ENCODE measurements at places on chromosomes 4 and X.

DNA sequence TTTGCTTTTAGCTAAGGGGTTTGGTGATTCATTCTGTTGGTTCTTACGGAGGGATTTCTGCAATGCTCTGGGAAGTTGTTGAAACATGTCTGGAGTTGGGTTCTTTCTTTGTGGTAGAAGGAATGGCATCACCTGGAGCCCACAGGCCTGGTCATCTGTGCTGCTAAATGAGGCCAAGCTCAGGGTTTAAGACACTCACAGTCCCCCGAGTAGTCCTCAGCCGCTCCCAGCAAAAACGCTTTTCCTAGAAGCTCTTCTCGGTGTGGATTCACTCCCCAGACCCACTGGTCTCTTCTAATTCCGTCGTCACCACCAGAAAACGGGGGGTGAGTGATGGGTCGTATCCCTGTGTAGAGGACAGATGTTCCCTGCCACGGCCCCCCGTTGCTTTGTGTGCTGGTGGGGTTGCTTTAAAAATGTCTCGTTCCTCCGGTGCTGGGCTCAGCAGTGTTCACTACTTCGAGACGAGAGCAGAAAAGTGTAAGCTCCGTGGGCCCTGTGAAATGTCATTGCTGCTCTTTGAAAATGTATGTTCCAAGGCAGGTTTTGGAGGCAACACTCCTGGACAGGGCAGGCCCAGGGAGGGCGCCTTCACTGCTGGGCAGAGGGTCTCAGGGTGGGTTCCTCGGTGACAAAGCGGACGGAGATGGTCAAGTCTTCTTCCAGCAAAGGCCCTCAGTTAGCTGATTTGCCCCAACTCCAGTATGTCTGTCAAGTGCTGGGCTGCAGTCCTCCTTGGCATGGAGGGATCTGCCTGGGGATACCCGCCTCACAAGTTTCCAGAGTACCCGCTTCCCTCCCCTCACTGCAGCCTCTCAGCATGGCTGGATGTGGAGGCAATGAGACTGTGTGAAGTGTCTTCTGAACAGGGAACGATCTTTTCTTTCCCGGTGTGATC lies 37.3 kb downstream of the PSAPL1 start:
- DNase-seq: no peak

- DNase-seq: peak; percentile 4
Measured at GRCh38 chrX:69538321-69538876, 34.3 kb downstream of the NALF2 start.

DNA sequence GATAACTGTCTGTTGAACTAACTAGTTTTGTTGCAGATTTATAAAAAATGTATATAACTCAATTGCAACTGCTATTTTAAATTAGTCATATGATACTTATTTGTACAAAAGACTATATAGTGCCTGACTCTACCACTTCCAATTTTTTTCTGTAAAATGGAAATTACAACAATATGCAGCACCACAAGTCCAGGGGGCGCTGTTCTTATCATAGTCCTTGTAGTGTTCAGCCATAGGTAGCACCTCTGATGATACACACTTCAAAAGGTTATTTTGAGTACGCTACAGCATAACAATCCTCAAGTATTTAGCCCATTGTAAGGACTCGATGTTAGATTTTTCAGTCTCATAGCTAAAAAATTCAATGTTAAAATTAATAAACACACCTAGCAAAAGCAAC lies 174.9 kb downstream of the CORIN start:
- no peak for DNase-seq

GRCh38 chrX:16754019-16754418 lies 32.2 kb upstream of the TXLNG start:
- no peak for DNase-seq

- peak; percentile 5 for DNase-seq
Measured at GRCh38 chr4:165355900-165356300, 22.9 kb upstream of the CPE start.

GRCh38 chrX:34275699-34276098 lies 143.6 kb upstream of the FAM47A start:
- no peak for DNase-seq

- no peak for DNase-seq
Measured at GRCh38 chr4:122959441-122959840, 37.0 kb upstream of the NUDT6 start.

DNA sequence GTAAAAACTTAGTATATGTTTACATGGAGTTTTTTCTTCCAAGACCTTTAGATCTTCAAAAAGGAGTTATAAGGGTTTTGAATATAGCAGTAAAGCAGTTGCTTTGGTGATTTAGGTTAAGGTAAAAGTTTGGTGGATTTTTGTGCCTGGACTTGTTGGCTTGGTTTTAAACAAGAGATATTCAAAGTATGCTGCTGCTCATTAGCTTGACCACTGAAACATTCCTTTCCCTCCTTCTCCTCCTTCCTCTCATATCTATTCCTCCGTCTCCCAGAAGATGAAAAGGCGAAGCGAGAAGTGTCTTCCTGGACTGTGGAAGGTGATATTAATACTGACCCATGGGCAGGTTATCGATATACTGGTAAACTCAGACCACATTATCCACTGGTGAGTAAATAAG lies 38.4 kb downstream of the METAP1 start:
- DNase-seq: no peak

GRCh38 chr4:147049946-147050345 lies 104.3 kb upstream of the TTC29 start:
- DNase-seq: no peak

DNA sequence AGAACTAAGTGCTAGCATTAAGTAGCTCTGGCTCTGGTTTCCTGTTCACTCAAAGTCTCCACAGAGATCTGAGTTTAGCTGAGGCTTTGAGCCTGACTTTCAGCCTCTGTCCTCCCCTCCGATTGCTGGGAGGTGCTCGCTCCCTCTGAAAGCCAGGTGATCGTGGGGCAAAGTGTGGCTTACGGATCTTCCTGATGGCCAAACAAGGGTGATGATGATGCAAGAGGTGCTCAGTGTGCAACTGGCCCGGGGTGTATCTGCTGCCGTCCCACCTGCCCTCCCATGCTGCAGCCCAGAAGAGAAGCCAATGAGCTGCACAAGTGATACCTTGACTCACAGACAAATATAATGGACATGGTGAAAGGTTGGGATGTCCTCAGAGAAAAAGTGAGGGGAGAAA lies 169.2 kb upstream of the TBC1D9 start:
- DNase-seq: no peak

DNA sequence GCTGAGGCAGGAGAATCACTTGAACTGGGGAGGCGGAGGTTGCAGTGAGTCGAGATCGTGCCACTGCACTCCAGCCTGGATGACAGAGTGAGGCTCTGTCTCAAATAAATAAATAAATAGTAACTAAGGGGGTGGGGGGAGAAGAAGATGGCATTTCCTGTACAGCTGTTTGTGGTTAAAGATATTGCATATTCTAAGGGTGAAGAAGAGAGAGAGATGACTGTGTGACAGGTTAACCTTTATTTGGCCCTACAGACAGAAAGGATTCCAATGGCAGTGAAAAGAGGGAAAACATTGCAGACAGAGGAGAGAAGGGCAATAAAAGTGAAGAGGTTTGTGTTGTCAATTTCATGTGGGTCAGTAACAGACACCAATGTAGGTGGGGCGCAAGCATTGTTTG lies 9.4 kb downstream of the TASL start:
- no peak for DNase-seq

DNA sequence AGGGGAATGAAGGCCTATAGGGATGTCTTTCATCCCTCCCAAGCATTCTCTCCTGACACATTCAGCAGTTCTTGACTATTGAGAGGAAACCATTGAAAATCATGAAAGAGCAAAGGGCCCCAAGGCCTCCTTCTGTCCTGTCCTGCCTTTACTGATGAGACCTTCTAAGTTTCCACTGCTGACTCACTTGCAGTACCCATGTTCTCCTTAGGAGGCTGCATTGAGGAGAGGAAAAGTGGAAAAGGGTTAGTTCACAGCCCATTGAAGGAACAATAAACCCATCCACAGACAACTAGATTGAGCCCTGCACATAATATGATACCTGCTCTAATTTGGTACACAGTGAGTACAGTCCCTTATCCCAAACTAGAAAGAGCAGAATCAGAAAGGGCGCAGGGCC lies 115.1 kb upstream of the PNPLA4 start:
- no peak for DNase-seq

- DNase-seq: no peak
Measured at GRCh38 chr4:17932041-17932440, 89.5 kb downstream of the LCORL start.

DNA sequence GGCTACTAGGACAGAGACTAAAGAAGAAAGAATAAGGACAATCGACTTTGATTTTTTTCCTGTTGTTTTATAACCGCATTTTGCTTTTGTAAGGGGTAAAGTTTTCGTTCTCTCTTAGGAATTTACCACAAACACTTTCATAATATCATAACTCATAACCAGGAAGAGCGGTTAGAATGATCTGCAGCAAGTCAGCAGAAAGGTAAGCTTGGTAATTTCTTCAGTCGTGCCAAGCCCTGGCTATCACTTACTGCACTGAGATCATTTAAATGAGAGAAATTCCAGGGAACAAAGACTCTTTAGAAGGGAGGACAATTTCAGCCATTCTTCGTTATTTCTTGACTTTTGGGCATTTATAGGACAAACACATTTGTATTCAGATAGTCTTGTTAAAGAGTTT lies 258.1 kb downstream of the UNC5C start:
- no peak for DNase-seq

- DNase-seq: no peak
Measured at GRCh38 chr4:183399616-183400015, 44.8 kb upstream of the CDKN2AIP start.

GRCh38 chr4:69026974-69027373 lies 69.3 kb upstream of the UGT2B7 start:
- no peak for DNase-seq

DNA sequence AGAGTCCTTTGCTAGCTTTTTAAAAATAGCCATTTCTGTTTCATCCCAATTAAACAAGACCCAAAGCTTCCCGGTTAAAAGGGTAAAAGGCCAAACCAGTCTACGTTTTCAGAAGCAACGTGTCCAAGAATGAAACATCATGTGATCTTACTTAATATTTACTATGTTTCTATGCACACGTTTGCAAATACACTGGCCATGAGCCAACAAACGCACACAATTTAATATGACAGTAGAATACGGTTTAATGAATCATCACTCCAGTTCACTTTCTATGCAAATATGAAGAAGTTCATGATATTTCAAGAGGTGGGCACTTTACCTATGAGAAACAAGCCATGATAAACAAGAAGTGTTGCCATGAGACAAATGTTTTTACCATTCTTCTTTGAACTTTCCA lies 4.3 kb downstream of the NR0B1 start:
- no peak for DNase-seq

- no peak for DNase-seq
Measured at GRCh38 chrX:53481093-53481492, 46.9 kb upstream of the HSD17B10 start.

- no peak for DNase-seq
Measured at GRCh38 chr4:99002279-99002678, 6.8 kb downstream of the METAP1 start.

GRCh38 chr4:121073004-121073435 lies 685 bp upstream of the NDNF start:
- no peak for DNase-seq

- no peak for DNase-seq
Measured at GRCh38 chr4:143347484-143348111, 10.9 kb downstream of the GAB1 start.

DNA sequence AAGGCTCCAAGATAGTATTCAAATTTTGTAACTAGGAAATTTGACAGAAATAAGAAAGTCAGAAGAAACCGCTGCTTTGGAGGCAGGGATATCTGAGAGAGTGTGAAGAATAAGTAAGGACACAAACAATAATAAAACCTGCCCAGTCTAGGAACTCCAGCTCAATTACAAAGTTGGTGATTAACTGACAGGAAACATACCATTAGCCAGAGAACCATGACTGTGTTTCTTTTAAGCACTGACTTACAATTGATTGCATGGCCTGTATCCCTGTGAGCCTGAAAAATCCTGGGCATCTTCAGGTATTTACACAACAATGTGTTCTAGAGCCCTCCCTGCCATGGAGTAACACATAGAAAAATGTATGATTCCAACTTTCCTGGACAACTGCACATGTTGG lies 127.4 kb downstream of the GRIA3 start:
- DNase-seq: no peak

GRCh38 chrX:18983666-18984380 lies at the start of gene PHKA2:
Gene PHKA2, minus strand, starts transcription at chrX:18984114. Its CDS starts 182 bp downstream, at chrX:18983932.
- peak; percentile 25 for DNase-seq

- no peak for DNase-seq
Measured at GRCh38 chrX:23930894-23931604, 23.2 kb downstream of the CXorf58 start.

DNA sequence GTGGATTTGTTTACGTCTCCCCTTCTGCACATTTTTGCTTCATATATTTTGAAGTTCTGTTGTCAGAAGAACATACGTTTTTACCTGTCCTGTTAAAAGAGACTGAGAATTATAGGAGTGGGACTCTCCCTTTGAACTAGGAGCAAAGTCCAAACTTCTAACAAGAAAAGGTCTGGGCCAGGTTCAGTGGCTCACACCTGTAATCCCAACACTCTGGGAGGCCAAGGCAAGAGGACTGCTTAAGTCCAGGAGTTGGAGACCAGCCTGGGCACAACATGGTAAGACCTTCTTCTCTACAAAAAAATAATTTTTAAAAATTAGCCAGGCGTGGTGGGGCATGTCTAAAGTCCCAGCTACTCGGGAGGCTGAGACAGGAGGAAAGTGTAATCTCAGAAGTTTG lies 15.8 kb downstream of the LIN54 start:
- no peak for DNase-seq

DNA sequence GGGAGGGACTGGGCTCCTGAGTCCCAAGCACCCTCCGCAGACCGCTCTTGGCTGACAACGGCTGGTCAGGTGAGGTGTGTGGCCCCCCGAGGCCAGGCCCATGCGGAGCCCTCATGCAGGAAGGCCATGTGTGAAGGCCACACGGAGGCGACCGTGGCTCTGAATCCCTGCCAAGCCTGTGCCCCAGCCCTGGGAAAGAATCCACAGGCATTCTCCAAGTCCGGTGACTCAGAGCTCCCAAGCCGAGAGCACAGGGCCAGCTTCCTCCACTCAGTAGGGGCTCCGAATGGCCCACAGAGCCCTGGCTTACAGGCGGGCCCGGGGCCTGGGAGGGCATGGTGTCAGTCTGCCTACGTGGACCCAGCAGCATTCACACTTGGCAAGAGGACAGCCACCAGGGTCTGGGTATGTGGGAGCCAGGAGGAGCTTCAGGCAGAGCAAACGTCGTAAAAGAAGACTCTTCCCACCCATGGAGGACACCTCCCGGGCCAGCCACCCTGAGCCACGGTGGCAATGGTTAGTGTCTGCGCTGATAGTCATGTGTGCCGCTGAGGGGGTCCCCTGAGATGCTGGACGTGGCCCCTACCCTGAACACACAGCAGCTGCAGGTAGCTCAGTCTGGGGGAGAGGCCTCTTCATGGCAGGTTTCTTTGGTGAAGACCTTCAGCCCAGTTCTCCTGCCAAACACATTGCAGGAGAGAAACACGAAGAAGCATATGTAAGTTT lies 105.7 kb downstream of the PSAPL1 start:
- DNase-seq: no peak

- DNase-seq: no peak
Measured at GRCh38 chr4:172410363-172410762, 597.2 kb downstream of the GALNTL6 start.

GRCh38 chr4:58665649-58666048 lies 1555.5 kb upstream of the IGFBP7 start:
- no peak for DNase-seq

All from occipital lobe (tissue), 3 donors.